ENCODE measurements at places on chromosomes 6 and 20.

GRCh38 chr20:19026901-19027644 lies 185.4 kb upstream of the SLC24A3 start:
- no peak for DNase-seq

DNA sequence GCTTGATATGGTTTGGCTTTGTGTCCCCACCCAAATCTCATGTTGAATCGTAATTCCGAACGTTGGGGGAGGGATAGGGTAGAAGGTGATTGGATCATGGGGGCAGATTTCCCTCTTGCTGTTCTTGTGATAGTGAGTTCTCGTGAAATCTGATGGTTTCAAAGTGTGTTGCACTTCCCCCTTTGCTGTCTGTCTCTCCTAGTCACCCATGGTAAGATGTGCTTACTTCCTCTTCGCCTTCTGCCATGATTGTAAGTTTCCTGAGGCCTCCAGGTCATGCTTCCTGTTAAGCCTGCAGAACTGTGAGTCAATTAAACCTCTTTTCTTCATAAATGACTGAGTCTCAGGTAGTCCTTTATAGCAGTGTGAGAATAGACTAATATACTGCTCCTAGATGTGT lies 19.9 kb downstream of the PFDN4 start:
- DNase-seq = no peak

DNA sequence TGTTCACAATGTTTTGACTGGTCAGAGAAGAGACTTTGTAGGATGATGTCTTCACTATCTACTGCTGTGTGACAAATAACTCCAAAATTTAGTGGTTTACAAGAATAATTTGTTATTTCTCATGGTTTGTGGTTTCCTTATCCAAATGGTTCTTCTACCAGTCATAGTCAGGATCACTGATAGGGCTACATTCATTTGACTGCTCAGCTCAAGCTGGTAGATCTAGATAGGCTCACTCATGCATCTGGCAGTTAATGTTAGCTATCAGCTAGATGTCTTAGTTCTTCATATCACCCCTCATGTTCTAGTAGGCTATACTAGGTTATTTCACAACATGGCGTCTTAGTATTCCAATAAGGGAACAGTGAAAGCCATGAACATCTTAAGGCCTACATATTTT lies 131.0 kb downstream of the ID4 start:
- DNase-seq = no peak

DNA sequence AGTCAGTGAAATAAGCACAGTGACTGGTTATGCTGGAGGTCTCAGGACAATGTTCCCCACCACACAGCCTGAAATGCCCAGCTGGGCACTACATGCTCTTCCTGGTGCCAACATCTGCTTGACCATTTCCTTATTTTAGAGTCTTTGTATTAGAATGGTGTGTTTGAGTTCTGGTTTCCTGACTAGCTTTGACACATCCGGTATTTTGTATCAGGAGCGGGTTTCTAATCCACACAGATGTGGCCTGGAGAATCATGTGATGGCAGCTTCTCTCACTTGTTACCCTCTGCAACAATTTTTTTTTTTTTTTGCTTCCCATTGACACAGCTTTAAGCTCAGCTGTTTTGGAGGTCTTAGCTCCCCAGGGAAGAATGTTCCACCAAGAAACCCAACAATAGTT lies 164.5 kb upstream of the CST7 start:
- no peak for DNase-seq

DNA sequence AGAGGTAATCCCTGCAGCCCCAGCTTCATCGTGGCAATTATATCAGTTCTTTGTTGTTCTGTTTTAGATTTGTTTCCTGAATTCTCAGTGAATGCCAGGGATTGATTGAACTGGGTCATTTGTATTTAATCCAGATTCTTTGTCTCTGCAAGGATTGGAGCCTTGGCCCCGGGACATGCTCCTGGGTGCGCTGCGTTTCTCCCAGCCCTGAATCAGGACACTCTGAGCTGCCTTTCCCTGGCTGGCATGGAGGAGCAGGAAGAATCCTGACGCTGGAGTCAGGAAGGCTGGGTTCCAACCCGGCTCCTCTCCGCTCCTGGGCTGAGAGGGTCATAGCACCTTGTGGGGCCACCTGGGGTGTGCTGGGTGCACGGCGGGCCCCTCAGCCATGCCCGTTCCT lies 545.6 kb downstream of the QKI start:
- DNase-seq = no peak

DNA sequence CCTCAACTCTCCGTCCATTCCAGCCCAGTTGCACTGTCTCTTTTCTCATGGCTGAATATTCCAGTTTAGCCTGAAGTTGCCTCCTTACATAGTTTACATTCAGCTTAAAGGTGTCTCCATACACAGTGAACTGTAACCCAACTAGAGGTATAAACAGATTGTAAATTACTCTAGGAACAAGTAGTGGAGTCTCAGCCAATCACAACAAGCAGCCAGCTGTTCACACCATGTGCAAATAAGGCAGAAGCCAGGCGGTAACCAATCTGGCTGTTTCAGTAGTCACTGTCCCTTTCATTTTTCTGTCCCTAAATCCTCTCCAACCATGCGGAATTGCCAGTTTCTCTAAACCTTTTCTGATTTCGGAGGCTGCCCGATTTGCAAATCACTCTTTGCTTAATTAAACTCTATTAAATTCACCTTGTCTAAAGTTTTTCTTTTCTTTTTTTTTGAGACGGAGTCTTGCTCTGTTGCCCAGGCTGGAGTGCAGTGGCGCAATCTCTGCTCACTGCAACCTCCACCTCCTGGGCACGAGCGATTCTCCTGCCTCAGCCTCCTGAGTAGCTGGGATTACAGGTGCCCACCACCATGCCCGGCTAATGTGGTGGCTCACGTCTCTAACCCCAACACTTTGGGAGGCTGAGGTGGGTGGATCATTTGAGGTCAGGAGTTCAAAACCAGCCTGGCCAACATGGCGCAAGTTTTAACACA lies 37.6 kb upstream of the GFOD1 start:
- no peak for DNase-seq

DNA sequence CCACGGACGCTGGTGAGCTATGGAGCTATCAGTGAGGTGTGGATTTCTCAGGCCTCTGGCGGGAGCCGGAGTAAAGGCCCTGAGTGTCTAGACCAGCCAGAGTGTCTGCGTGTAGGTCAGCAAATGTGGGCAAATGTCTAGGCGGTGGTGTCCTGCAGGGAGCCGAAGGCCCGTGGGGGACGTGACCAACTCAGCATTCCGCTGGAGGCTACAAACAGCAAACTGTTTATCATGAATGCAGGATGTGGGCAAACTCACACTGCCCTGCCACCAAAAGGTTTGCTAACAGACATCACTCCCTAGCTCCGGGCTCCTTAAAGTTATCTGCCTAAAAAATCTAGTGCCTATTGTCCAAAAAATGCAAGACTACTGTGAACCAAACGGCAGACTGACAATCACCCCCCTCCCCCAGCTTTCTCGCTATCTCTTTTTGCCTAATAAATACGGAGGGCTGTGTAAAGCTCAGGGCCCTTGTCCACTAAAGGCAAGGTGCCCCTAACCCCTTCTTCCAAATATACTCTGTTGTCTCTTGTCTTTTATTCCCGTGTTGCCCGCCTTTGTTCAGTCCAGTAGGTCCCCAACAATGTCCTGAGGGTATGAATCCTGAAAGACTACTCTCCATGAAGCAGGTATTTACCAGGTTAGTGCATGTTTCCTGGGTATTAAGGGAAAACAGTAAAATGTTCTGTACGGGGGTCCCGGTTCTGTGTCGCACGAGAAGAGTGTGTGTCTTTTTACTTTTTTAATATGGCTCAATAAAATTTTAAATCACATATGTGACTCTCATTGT lies 29.0 kb upstream of the AFDN start:
- DNase-seq = no peak
